ENCODE measurements at places on chromosomes 3 and 15.

DNA sequence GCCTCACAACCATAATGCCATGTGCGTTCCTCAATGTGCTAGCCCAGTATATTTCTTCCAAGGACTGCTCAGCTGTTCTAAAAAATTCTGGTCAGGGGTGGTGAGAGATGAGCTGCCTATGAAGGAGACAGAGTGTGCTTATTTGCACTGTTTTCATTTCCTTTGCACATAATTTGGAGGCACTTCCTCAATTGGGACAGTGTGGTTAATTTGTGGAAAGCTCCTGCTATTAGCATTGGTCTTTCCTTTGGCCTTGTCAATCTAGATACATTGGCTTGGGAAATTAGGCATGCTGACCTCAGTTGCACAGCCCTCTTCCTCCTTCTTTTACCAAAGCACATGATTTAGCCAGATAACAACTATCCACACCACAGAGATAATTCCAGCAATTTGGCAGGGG, 9.4 kb downstream of the FAM81A start:
- no peak for DNase-seq

GRCh38 chr3:110902453-110903085, 169.0 kb upstream of the NECTIN3 start:
- DNase-seq = no peak

- no peak for DNase-seq
These were observed at the start of gene FAM107A for GRCh38 chr3:58577269-58577821. Gene FAM107A, minus strand, starts transcription at chr3:58577391. Its CDS starts 7,531 bp downstream, at chr3:58569860.

GRCh38 chr15:73550190-73550589, 83.0 kb downstream of the NPTN start:
- no peak for DNase-seq

GRCh38 chr3:161349529-161350312, 21.6 kb downstream of the SPTSSB start:
- no peak for DNase-seq

Measured in bone marrow (tissue), 2 donors.